ENCODE measurements at places on chromosomes 1 and 21.

DNA sequence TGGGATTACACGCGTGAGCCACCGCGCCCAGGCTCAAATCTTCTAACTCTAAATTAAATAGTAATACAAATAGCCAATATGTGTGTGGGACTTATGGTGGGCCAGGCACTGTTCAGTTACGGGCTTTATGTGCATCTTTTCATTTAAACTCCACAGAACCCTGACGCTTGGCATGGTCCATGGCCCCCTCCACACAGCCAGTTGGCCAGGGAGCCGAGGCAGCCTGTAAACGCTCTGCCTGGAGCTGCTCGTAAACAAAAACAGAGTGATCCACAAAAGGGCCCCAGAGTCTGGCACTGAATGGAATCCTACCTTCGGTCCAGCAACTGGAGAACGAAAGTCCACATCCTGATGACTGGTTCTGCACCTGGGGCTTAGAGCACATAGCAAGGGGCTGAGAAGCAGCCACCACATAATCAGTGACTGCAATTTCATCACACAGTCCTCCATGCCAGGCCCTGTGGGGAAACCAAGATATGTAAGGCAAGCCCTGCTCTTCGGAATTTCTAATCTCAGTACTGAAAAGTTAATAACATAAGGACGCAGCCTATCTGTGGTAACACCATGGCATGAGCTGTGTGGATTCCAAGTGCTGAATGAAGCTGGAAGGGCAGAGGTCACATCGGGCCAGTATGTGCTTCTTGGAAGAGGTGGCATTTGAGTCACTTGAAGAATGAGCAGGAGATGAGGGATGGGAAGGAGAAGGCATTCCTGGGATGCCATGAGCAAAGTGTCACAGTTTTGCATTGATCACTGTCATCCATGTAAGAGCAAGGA is 13.5 kb upstream of the ADAMTSL4 start:
- no peak for DNase-seq

GRCh38 chr1:37478451-37478881 is 4.1 kb downstream of the ZC3H12A start:
- no peak for DNase-seq

GRCh38 chr21:46125846-46126301 is 28.0 kb downstream of the COL6A2 start:
- DNase-seq: peak; percentile 53

DNA sequence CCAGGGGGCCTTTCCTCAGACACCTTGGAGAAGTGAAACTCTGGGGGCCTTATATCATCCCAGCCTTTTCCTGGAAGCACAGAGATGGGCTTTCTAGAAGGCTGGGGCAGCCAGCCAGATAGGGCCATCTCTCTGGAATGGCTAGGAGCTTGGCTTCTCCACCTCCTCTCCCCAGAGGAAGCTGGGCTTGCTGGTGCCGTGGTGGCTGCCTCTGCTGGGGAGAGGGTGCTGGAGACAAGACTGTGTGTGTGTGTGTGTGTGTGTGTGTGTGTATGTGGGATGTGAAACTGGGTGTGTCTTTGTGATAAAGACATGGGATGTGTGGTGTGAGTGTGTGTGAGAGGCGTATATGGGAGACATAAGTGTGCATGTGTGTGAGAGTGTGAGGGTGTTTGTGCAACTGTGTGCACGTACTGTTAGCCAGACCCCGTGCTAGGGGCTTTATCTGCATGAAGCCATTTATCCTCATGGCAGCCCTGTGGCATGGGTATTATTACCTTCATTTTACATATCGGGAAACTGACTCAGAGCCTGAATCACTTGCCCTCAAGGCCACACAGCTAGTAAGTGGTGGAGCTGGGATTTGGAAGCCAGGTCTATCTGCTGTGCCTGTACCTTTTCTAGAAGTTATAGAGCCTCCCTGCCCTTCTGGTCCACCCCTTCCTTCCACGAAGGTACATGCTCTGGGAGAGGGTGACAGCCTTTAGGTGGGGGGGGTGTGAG is 44.2 kb downstream of the PTPRU start:
- DNase-seq: no peak

DNA sequence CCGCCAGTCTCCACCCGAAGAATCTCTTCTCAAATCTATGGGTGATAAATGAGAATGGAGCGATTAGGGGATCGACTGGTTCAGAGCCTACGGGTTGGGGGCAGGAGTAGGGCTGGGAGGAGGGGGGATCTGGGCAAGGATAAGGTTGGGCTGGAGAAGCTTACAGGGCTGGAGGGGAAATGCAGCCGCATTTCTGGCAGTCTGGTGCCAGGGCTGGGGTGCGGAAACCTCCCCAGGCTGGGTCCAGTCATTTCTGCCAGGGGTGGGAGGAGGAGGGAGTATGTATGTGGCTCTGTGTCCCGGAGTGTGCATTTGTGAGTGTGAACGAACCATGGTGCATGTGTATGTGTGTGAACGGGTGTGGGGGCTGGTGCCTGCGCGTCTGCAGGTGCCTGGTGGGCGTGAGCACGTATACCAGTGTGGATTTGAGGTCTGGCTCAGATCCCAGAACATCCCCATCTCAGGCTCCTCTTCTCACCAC is 10.2 kb downstream of the C1orf216 start:
- DNase-seq: no peak

GRCh38 chr1:203084588-203085527 is 954 bp downstream of the MYOG start:
- no peak for DNase-seq

GRCh38 chr1:199551967-199552565 is 475.4 kb upstream of the NR5A2 start:
- no peak for DNase-seq

DNA sequence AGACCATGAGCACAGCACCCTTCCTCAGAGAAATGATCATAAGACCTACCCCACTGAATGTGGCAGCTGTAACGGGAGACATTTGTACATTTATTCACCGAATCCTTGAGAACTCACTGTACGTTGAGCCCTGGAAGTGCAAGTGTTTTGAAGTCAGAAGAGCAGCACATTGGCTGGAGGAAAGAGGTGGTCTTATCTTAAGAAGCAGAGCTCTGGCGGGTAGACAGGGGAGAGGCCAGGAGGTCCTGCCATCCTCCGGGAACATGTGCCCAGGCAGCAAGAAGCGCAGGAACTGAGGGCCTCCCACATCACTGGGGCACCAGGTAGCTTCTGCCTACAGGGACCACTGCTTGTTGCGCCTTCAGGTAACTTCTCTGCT is 169.2 kb upstream of the IRF2BP2 start:
- DNase-seq: no peak

Data from right lobe of liver (tissue), 6 donors.